ENCODE measurements at places on chromosomes 5 and 9.

GRCh38 chr5:150358261-150359095, 981 bp downstream of the TCOF1 start:
- no peak for DNase-seq

DNA sequence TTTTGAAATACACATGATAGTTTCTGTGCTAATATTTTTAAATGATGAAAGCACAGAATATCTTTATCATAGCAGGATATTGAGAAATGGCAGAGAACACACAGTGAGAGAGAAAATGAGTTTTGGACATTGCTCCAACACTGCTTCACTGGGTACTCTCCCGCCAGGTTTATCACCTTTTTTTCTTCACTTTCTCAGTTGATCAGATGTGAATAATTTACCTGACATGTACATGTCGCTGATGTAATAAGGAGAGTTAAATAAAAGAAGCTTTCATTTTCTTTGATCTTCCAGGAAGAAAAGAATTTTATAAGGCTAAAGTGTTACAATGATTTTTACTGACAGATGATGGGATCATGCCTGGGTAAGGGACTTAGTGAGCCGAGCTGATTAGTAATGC, 134.5 kb downstream of the ALDH1A1 start:
- no peak for DNase-seq

GRCh38 chr5:74507370-74508005, 133.0 kb downstream of the ENC1 start:
- no peak for DNase-seq

- no peak for DNase-seq
Observed at GRCh38 chr5:68332556-68332955, 117.0 kb downstream of the PIK3R1 start.

DNA sequence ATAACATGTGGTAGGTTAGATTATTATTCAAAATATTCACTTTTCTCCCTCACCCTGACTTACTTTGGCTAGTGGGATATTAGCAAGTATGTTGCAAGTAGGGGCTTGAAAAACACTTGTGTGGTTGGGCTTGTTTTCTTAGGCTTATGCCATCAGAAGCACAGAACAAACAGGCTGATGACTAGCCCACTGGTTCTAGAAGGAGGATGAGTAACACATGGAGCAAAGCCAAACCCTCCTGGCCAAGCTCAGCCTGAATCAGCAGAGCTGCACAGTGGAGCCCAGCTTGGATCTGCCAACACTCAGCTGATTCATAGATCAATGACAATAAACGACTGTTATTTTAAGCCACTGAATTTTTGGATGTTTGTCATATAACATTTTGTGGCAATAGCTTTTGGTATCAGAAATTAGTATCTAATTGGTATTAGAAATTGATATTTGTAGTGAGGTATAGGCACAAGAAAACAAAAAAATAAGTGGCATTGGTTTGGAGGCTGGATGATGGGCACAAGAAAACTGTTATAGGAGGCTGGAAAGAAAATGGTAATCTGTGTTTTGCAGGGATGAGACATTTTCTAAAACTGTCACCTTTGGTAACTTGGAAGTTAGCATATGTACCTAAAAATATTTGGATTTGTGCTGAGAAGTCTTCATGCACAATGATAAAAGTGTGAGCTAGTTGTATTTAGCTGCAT, 46.1 kb upstream of the ZBED3 start:
- DNase-seq, result no peak

DNA sequence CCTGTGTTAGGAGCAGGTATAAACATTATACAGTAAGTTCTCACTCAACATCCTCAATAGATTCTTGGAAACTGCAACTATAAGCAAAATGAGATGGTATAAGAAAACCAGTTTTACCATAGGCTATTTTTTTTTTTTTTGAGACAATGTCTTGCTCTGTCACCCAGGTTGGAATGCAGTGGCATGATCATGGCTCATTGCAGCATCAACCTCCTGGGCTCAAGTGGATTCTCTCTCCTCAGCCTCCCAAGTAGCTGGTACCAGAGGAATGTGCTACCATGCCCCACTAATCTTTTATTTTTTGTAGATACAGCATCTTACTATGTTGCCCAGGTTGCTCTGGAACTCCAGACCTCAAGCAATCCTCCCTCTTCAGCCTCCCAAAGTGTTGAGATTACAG, 50.1 kb upstream of the ADRB2 start:
- DNase-seq, result no peak

GRCh38 chr5:134540747-134541733, 15.6 kb downstream of the JADE2 start:
- no peak for DNase-seq
